IPS DF 6.9 (cell line): ENCODE measurements at places on chromosomes 16 and 17.

DNA sequence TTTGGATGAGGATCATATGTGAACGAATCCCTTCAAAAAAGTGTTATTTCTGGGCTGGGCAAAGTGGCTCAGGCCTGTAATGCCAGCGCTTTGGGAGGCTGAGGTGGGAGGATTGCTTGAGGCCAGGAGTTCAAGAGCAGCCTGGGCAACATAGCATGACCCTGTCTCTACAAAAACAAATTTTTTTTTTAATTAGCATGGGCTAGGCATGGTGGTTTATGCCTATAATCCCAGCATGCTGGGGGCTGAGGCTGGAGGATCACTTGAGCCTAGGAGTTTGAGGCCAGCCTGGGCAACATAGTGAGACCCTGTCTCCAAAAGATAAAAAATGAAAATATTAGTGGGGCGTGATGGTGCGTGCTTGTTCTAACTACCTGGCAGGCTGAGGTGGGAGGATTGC lies 4.6 kb downstream of the TAOK1 start:
- DNase-seq, result no peak

DNA sequence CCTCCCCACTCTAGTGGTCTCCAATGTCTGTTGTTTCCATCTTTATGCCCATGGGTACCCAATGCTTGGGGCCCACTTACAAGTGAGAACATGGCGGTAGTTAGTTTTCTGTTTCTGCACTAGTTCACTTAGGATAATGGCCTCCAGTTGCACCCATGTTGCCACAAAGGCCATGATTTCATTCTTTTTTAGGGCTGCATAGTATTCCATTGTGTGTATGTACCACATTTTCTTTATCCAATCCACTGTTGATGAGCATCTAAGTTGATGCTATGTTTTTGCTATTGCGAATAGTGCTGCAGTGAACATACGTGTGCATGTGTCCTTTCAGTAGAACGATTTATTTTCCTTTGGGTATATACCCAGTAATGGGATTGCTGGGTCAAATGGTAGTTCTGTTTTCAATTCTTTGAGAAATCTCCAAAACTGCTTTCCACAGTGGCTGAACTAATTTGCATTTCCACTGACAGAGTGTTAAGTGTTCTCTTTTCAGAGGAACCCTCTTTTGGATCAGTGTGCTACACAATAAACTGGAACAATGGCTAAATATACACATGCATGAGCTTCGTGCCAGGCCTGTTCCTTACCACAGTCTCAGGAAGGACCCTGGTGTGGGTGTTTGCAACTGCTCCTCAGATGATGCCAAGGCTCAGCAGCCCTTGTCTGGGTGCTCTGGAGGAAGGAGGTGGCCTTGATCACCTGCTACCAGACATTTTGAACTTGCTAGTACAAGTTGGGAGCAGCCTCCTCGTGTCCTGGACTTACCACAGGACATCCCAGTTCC lies 34.4 kb downstream of the KNOP1 start:
- no peak for DNase-seq

DNA sequence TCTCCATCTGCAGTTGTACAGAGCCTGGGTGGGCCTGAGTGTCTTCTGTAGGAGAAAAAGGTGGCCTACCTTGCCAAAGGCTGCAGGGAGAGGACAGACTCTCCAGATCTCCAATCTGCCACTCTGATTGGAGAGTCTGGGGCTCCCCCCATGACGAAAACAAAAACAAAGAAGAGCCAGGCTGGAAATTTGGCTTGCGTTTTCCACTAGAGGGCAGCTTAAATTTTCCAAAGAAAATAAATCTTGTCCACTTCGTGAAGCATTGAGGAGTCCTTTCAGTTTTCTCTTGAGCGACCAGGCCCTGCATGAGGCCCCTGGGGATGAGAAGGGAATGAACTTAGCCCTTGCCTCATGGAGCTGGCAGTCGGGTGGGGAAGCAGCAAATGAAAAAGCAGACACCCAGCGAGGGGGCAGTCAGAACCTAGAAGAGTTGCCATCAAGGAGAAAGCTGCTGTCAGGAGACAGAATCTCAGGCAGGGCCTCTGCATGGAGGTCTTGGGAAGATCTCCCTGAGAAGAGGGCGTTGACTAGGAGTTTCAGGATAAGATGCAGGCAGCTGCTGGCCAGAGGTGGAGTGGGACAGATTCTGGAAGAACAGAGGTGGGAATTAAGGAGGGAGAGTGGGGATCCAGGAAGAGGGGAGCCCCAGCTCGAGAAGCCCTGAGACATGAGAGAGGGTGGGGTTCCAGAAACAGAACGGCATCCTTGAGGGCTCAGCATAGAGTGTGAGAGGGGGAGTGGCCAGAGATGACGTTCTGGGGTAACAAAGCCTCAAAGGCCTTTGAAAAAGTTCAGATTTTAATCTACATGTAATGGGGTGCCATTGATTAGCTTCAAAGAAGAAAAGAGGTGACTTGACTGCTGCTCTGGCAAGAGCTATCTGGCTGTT lies 8.4 kb upstream of the SHCBP1 start:
- no peak for DNase-seq

GRCh38 chr17:79862771-79863440 lies 23.7 kb upstream of the CBX4 start:
- DNase-seq, result no peak

DNA sequence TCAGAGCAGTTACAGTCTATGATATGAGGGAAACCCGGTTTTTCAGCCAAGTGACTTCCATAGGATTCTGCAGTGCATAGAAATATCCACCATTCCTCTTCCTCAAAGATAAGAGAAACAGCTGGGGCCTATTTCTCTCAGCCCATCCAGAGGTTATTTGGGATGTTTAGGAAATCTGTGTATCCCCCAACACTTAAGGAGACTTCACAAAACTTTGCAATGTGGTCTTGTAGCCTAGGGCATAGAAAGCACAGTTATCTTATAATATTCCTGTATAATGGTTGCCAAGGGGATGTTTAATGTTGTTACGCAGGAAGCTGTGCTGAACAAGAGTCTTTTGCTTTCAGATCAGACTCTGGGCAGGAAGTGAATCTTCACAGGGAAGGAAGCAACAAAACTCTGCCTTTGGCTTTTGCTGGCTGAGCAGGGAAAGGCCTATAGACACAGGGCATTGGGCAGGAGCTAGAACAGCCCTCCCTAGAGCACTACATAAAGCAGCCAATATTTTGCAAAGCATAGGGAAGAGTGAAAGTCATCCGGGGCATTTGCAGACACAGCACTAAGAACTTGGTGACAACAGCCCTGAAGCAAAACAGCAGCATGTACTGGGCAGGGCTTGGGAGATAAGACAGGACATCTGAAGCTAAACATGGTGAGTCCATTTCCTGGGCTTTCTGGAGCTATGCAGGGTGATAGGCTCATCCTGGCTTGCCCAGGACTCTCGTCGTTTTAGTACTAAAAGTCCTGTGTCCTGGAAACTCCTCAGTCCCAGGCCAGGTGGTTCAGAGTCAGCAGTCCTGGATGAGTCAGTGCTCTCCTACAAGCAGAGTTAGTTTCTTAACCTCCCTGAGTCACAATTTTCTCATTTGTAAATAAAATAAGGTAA lies 18.7 kb upstream of the BEAN1 start:
- DNase-seq, result no peak
